Right renal cortex interstitium (tissue), 3 donors: ENCODE measurements at places on chromosomes 1 and 21. TPM values are rescaled to one million over a fixed set of nuclear protein-coding genes. Genes with fewer than 3 reads are reported as not detected.

DNA sequence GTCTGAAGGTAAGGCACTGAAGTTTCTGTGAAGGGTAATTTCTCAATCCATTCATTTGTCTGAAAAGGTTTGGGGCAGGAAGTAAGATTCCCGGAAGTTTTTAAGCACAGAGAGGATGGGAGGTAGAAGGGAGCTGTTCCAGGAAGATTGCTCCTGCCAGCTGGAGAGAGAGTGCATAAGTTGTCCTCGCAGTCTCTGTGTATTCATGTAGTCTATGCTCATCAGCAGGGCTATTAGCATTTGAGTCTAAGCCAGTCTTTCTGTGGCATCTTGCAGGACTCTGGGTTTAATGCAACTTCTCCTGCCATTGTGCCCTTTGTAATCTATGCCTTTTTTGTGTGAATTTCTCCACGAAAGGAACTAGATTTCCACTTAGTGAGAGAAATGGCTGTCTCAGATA is 140.8 kb upstream of the FGGY start:
- DNase-seq: no peak

DNA sequence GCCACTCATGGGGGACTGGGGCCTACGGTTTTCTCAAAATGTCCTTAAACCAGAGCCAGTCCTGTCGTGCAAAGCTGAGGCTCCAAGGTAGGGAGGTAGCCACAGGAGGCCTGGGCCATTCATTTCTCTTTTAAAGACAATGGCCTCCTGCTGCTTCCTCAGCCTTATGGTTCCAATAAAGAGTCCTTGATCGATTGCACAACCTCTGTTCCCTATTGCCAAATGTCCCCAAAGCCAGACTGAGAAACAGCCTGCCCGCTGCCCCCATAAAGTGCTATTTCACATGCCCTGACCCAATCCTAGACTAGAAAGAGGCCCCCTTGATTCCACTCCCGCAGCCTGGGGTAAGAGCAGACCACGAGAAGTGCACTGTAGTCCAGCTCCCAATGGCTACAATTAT is 166.7 kb downstream of the CLIC6 start:
- DNase-seq: no peak

- no peak for DNase-seq
Measured at GRCh38 chr21:26655460-26655859, 82.4 kb upstream of the CYYR1 start.

DNA sequence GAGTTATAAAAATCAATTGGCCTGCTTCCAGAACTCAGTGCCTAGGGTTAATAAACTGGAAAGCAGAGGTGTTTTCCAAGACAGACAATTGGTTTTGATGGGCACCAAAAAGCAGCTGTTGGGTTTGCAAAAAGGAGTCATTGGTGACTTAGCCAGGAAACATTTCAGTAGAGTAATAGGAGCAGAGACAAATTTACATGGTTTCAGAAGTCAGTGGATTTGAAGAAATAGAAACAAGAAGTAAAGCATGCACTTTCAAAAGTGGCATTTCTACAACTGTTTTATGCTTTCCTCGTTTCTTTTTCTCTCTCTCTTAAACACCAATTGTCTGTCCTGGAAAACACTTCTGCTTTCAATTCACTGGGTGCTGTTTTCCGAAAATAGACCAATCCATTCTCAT is 87.8 kb downstream of the GLUL start:
- DNase-seq: no peak

- DNase-seq: no peak
Measured at GRCh38 chr21:33411949-33412430, 8.8 kb downstream of the IFNGR2 start.

- DNase-seq: no peak
Measured at GRCh38 chr1:26161415-26162219, 2.7 kb downstream of the FAM110D start.

DNA sequence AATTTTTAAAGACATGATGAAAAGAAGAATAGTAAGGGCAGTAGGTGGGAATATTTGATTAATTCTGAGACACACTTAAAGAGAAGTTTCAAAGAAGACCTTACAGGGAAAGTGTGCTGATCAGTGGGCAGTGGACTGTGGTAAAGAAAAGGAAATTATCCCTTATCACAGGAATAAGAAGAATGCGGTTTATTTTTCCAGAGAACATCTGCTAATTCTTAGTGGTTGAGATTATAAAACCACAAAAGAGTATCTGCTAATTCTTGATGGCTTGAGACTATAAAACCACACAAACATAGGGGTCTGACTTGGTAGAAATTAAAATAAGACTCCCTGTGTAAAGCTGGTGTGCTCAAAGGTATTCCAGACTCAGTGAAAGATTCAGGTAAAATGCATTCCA is 60.0 kb upstream of the KCTD3 start:
- no peak for DNase-seq

DNA sequence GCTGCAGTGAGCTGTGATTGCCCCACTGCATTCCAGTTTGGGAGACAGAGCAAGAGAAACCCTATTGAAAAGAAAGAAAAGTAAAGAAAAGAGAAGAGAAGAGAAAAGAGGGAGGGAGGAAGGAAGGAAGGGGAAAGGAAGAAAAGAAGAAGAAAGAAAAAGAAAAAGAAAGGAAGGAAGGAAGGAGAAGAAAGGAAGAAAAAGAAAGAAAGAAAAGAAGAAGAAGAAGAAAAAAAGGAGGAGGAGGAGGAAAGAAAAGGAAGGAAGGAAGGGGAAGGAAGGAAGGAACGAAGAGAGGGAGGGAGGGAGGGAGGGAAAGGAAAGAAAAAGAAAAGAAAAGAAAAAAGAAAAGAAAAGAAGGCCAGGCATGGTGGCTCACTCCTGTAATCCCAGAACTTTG is 10.2 kb downstream of the SLC5A9 start:
- DNase-seq: no peak

GRCh38 chr1:178037510-178038253 is 56.2 kb upstream of the RASAL2 start:
- DNase-seq: no peak

- no peak for DNase-seq
Measured at GRCh38 chr1:91784616-91785015, 101.3 kb downstream of the TGFBR3 start.

The ADCY10 gene
- 0.31 TPM for polyA plus RNA-seq

The MAEL gene
- 2.6 TPM for polyA plus RNA-seq
